ENCODE measurements at places on chromosomes 2 and 18.
A peak's percentile ranks its signal among the peaks of the same experiment; 100 is the strongest.

GRCh38 chr2:200221055-200221955 is 85.2 kb upstream of the SPATS2L start:
- no peak for DNase-seq

DNA sequence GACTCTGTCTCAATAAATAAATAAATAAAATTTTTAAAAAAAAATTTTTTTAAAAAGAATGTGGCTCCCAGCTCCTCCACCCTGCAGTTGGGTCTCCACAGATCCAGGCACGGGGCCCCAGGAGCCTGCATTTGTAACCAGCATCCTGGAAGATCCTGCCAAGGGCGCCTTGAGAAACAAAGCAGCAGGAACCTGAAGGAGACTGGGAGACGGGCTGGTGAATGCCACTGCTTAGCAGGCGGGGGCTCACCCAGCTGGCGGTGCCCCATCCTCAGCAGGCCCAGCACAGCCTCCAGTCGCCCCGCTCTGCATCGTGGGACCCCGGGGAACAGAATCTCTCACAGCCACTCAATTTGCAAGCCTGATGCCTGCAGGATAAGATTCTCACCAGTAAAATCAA is 187.5 kb upstream of the SALL3 start:
- no peak for DNase-seq

- no peak for DNase-seq
Measured at GRCh38 chr18:32096946-32097345, 5.3 kb downstream of the RNF138 start.

DNA sequence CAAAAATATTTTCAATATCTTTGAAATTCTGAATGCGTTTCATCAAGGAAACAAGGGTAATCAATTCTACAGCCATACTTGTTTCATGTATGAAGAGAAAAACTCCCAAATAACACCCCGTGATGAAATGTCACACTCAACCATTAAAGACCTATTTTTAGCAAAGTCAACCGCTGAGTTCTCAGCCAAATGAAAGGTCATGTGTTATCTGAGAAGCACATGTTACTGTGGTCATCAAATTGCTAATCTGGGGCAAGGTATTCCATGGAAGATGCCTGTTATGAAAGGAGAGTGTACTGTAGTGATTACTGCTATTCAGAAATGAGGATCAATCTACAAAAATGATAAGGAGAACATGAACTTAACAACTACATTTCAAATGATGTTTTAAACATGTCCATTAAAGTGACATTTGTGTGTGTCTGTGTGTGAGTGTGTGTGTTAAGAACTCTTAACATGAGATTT is 126.7 kb downstream of the BCL2 start:
- DNase-seq: no peak

- DNase-seq: peak; percentile 51
Measured at GRCh38 chr2:160332318-160332717, 132.2 kb upstream of the ITGB6 start.

GRCh38 chr2:184677171-184677570 is 78.8 kb downstream of the ZNF804A start:
- DNase-seq: no peak

GRCh38 chr2:133293544-133294353 is 274.5 kb downstream of the NCKAP5 start:
- no peak for DNase-seq

DNA sequence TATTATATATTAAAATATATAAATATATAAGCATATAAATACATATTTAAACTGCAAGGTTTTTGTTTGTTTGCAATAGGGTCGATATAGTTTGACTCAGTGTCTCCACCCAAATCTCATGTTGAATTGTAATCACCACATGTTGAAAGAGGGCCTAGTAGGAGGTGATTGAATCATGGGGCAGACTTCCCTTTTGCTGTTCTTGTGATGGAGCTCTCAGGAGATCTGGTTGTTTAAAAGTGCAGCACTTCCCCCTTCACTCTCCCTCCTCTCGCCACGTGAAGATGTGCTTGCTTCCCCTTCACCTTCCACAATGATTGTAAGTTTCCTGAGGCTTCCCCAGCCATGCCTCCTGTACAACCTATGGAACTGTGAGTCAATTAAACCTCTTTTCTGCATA is 2137.3 kb upstream of the CELF4 start:
- DNase-seq: no peak

DNA sequence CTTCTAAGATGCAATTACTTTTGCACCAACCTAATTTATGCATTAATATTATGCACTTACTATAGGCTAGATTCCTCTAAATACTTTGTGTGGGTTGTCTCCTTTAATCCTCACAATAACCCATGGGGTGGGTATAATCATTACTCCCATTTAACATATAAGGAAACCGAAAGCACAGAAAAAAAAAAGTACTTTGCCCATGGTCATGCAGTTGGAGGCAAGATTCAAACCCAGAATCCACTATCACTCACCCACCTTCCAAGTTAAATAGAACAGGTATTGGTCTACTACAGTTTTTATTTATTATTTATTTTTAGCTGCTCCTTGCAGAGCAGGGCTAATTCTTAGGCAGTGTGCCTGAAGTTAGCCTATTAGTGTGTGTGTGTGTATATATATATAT is 76.6 kb upstream of the FZD7 start:
- no peak for DNase-seq

DNA sequence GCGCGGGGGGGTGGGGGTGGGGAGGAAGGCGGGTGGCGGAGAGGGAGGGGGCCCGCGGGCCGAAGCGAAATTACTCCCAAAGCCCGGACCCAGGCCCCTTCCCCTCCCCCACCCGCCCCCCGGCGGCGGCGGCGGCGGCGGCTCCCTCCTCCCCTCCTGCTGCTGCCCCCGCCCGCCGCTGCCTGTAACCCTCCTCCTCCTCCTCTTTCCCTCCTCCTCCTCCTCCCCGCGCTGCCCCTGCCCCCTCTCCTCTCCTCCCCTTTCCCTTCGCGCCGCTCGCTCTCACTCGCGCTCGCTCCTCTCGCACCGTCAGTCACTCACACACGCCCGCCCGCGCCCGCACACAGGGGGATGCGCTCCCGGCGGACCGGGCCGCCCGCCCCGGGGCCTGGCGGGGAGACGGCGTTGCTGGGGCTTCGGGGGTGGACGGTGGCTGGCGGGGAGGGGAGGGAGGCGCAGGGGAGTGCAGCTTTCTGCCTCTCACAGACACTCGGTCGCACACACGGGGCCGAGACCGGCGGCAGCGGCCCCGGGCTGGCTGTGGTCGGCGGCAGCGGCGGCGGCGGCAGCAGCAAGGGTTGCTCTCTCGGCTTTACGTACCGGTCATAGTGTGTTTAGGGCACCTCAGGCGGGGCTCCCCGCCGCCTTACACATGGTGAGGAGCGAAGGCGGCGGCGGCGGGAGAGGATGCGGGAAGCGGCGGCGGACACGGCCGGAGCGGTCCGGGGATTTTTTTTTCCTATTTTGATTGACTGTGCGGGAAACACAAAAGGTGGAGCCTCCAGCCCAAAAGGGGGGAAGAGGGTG is 405 bp downstream of the SP3 start:
- peak; percentile 92 for DNase-seq

DNA sequence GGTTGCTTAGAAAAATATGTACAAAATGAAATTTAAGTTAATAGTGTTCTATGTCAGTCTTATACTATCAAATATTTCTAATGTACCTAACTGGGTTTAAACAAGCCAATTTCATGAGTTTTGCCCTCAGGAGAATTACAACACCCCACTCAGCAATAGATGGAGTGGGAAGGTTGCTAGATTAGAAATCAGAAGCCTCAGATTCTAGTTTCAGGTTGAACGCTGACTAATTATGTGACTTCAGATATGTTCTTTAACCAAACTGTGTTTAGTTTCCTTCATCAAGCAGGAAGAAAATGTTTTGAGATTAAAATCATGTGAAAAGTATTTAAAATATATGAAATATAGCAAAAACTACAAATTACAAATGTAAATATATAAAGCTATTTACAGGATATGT is 133.8 kb upstream of the KCNH7 start:
- DNase-seq: no peak

DNA sequence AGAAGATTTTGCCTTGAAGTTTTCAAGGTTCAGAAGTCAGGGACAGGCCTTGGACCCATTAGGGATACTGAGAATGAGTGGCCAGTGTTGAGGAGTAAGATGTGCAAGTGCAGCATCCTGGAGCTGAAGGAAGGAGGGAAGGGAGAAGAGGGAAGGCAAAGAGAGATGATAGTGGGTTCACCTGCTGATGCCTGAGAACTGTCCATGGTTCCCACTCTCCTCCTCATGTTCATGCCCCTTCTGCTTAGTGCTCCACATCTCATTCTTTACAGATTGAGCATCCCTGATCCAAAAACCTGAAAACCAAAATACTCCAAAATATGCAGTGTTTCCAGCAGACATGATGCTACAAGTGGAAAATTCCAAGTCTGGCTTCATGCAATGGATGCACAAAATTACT is 137.8 kb downstream of the CCDC102B start:
- DNase-seq: no peak

GRCh38 chr2:228535396-228535795 is 353.9 kb upstream of the SPHKAP start:
- no peak for DNase-seq

DNA sequence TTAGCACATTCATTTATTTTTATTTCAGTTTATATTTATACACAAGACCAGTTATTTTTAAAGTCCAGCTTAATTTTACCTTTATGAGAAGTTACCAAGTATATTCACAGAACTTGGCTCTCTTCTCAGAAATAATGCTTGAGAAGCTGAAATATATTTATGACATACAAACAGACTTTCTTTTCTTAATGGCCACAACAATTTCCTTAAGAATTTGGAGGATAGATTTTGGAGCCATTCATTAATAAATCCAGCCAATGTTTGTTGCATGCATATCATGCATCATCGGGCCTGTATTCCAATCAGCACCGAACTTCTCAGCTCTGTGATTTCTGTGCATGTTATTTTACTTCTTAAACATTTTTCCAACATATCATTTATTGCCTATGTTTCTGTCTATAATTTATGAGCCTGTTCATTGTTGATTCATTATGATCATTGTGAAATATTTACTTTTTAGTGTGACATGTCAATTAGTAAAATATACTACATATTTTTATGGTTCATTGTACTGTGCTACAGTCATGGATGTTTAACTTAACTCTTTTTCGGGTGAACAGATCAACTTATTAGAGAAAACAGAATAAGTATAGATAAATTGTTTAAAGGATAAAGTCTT is 3.5 kb downstream of the GULP1 start:
- DNase-seq: no peak

GRCh38 chr2:238921259-238921658 is 73.4 kb downstream of the TWIST2 start:
- DNase-seq: peak; percentile 38

GRCh38 chr18:58057291-58057965 is 13.4 kb downstream of the NEDD4L start:
- no peak for DNase-seq

DNA sequence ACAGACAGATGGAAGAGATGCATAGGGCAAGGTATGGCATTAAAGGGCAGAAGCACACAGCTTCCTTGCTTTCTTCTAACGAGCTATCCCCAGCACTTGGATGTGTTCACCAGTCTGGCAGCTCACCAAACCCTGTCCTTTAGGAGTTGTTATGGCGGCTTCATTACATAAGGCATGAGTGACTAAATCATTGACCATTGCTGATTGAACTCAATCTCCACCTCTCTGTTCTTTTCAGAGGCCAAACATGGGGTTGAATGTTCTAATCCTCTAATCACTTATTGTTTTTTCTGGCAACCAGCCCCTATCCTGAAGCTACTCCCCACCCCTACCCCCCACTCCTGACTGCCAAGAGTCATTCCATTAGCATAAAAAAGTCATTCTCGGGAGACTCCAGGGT is 301.8 kb downstream of the XIRP2 start:
- DNase-seq: no peak

DNA sequence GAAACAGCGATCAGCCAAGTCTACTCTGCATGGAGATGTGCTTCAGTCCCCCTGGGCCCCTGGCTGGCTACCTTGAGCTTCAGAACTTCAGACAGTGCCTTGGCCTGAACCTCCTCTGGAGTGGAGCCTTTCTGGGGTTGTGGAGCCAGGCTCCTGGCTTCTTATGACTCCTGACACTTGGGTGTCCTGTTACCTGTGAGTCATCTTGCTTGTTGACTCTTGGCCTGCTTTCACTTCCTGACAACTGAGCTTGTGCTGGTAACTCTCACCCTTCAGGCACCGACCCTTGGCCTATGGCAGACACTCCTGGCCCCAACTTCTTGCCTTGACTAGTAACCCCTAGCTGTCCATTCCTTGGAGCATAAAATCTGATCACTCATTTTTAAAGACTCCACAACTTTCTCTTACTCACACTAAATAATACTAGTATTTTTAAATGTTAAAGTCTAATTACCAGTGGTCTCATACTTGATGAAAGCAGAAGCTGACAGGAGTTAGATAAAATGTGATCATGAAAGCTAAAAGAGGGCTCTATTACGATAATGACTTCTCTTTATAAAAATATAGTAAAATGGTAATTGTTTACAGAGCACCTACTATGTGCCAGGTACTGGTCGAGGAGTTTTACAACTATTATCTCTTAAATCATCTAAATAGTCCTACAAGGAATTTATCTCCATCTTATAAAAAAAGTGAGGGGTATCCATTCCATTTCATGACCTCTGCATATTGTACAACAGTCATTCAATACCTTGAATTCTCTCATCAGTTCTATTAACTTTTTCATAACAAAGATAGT is 46.3 kb upstream of the VIT start:
- no peak for DNase-seq

DNA sequence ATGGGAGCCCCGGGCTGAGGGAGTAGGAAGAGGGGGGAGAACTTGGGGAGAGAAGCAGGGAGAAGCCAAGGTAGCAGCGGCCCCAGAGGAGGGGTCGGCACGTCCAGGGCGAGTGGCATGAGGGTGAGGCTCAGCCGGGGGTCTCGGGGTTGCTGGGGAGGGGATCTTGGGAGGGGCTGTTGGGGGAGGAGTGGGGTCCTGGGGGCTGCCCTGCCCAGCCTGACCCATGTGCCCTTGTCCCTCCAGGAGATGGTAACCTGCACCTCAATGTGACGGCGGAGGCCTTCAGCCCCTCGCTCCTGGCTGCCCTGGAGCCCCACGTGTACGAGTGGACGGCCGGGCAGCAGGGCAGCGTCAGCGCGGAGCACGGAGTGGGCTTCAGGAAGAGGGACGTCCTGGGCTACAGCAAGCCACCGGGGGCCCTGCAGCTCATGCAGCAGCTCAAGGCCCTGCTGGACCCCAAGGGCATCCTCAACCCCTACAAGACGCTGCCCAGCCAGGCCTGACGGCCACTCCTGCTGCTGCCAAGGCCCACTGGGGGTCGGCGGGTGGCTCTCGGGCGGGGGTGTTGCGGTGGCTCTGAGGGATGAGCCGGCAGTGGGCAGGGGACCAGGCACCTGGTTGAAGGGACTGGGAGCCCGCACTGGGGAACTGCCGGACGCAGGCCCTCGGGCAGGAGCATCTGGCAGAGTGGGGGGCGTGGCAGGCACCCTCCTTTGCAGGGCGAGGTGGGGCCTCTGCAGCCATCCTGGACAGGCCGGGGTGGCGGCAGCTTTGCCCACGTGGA is 9.0 kb upstream of the GAL3ST2 start:
- DNase-seq: peak; percentile 55

GRCh38 chr18:23835506-23835905 is 146.3 kb downstream of the LAMA3 start:
- DNase-seq: no peak

GRCh38 chr2:129847043-129847442 is 132.4 kb upstream of the RAB6C start:
- no peak for DNase-seq

DNA sequence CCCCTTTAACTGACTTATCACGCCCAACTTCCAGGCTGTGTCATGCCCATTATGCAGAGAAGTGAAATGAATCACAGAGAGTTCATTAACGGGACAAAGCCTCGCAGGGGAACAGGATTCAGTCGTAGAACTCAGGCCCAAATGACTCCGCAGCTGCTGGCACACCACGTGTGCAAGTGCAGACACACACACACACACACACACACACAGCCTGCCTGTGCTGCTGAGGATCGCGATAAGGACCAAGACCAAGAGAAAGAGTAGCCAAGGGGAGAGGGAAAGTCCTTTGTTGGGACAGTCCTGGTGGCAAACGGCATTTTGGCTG is 90.0 kb upstream of the TAF1B start:
- DNase-seq: no peak
